Cerebellum (tissue), 4 donors: ENCODE measurements at places on chromosomes 12 and 14. TPM values are rescaled to one million over a fixed set of nuclear protein-coding genes. Genes with fewer than 3 reads are reported as not detected.
A peak's percentile ranks its signal among the peaks of the same experiment; 100 is the strongest.

- DNase-seq, result no peak
Observed at GRCh38 chr12:91105807-91106206, 5.5 kb downstream of the LUM start.

DNA sequence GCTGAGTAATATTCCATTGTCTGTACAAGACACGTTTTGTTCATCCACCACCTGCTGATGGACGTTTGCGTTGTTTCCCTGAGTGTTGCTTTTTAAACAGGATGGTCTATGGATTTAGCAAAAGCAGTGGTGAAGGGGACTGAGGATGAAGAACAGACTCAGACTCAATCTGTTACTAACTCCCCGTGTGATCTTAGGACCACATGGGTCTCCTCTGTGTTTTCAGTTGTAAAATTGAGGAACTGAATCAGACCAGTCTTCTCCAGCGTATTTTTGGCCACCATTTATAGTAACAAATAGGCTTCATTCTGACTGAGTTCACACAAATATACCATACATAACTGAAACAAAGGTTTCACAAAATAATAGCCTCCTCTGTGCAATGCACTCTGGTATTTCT is 85.6 kb downstream of the FOXN3 start:
- DNase-seq, result no peak

DNA sequence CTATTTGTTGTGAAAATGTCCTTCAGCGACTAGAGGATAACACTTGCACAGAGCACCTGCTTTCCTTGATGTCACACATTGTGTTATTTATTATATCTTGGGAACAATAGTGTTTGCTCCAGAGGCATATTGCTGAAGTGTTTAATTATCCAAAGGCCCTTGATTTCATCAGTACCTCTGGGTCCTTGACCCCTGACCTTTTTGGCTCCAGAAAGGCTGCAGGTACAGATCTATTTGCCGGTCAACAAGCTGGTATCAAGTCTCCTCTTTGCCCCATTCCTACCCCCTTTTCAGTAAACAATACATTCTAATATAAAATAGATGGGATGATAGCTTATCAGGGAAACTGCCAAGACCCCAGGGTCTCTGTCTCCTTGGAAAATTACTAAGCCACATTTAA is 206.8 kb downstream of the DACT1 start:
- no peak for DNase-seq

DNA sequence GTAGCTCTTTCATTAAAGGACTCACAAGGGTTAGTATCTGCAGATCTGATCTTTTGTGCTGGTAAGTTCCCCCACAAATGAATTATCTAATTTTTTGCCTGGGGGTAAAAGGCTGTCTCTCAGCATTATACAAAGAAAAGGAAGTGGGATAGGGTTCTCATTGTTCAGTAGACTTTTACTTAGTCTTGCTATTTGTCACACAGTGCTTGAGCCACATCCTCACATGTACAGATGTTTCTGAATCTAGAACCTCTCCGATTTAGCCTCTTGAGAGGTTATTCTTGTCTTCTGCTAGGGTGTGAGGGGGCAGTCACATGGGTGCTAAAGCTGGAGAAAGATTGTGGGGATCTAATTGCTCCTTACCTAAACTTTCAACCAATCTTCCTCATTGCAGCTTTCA is 93.0 kb downstream of the SLC41A2 start:
- no peak for DNase-seq

DNA sequence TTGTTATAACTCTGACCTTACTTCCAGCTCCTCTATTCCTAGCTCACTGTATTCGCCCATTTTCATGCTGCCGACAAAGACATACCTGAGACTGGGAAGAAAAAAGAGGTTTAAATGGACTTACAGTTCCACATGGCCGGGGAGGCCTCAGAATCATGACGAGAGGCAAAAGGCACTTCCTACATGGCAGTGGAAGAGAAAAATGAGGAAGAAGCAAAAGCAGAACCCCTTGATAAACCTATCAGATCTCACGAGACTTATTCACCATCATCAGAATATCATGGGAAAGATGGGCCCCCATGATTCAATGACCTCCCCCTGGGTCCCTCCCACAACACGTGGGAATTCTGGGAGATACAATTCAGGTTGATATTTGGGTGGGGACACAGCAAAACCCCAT is 14.5 kb upstream of the PHC1 start:
- DNase-seq, result no peak

GRCh38 chr14:31487886-31488285 is at the start of gene GPR33:
Gene GPR33, minus strand, starts transcription at chr14:31488039. Its CDS starts 4,074 bp downstream, at chr14:31483965.
- DNase-seq, result no peak

DNA sequence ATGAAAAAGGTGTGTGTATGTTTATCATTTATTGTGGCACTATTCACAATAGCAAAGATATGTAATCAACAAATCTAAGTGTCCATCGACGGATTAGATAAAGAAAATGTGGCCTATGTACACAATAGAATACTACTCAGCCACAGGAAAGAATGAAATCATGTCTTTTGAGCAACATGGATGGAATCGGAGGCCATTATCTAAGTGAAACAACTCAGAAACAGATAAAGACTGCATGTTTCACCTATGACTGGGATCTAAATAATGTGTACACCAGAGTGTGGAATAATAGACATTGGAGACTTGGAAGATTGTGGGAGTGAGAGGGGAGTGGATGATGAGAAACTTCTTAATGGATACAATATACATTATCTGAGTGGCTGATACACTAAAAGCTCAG is 44.0 kb downstream of the CCER1 start:
- DNase-seq, result no peak

DNA sequence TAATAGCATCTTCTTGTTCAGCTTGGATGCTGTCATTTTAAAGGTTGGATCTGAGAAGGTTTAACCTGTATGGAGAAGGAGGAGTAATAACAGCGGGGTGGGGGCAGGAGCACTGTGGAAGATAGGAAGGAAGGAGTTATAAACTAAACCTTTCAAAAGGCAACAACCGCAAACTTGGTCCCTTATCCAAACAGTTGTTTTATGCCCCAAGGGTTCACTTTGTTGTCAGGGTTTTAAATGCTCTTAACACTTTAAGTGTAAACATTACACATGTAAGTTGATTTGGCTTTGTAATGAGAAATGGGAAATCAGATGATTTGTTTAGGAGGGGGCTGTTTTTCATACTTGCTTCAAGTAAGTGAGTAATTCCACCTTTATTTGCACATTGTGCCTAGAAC is 3.0 kb downstream of the NPAS3 start:
- DNase-seq, result no peak

GRCh38 chr14:93925374-93925895 is 1.7 kb upstream of the FAM181A start:
- no peak for DNase-seq

GRCh38 chr14:64363265-64363846 is 24.8 kb upstream of the MTHFD1 start:
- no peak for DNase-seq

DNA sequence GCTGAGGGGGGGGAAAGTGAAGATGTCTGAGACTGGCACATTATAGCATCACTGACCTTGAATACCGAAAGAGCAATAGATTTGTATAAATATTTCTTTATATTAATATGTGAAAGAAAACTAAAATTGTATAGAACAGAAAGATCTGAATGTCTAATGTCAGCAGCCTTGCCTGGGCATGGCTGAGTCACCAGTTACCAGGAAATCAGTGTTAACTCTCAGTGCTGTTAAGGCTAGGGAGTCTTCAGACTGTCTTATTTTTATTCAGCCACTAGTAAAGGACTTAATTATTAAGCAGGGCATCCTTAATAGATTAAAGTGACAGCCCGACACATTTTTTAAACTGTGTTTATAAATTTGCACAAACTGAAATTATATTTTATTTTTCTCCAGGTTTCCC is 122.9 kb upstream of the AEBP2 start:
- no peak for DNase-seq

DNA sequence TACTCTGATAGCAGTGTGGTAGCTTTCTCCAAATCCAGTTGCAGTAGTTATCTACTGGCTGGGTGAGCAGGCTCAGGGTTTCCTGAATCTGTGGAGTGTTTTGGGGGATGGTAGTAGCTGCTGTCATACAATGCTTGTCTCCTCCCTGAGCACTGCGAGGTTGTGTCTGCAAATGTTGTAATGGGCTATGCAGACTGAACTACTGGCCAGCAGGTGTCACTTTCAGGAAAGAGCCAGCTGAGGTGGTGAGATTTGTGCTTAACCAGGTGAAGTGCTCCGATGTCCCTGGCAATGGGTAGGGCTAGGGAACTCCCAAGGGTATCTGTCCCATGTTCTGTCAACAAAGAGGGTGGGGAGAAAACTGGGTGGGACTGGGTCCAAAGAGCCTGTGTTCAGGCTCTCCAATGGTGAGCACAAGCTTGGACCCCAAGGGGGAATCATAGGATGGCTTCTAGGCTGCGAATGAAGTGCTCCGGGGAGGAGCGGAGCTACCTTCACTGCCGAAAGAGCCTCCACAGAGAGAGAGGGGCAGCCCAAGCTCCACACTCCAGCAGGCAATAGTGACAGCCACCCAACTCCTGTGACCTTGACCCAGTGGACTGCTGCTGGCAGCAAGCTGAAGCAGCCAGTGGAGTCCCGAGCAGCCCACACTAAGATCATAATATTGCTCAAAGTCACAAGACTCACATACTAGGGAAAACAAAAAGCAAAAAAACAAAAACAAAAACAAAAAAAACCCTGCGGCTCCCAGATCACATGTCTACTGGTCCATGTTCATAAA is 1324.0 kb upstream of the USP15 start:
- no peak for DNase-seq

DNA sequence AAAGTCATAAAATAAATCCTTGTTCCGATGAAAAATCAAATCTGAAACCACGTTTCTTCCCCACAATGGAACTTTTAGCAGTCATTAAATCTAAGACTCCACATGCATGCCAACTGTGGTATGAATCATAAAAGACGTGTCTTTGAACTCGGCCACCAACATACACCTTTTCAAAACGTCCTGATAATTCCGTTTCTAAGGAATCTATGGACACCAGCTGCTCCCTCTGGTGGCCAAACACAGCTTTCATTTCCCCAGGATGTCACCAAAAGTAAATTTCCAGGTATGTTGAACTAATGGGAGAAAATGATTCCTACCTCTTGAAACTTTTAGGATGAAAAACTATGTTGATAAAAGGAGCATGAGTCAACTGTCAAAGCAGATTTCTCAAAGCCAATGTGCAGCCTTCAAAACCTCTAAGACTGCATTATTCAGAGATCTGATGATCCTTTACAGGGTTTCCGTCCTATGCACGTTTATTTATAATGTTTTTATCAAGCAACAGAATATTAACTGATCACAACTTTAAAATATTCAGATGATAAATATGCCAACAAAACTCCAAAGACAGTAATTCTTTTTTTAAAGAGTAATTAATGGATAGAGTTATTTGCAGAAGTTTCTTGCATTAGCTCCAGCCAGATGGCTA is 96.2 kb downstream of the CIT start:
- peak; percentile 56 for DNase-seq

- peak; percentile 62 for DNase-seq
Observed at GRCh38 chr14:96039633-96040311, 610 bp downstream of the C14orf132 start.

DNA sequence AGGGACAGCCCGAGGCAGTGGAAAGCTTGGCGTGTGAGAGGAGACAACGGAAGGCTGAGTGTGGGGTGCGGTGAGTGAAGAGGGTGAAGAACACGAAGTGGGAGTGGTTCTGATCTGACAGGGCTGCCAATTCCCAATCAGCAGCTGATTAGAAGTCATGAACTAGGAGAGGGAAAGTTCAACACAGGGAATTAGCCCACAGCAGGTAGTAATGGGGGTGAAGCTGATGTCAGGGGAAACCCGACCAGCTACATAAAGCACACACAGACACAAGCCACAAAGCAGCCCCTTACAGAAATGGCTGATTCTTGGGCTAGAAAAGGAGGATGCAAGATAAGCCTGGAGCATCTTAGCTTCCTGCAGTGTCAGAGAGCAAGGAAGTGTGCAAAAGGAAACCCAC is 47.5 kb upstream of the TCL1A start:
- no peak for DNase-seq

GRCh38 chr12:115813256-115813655 is 464.2 kb downstream of the MED13L start:
- DNase-seq, result no peak

- peak; percentile 31 for DNase-seq
Observed at GRCh38 chr14:35215110-35215813, 76.9 kb upstream of the PSMA6 start.

GRCh38 chr14:101255765-101256125 is 305.6 kb upstream of the DIO3 start:
- DNase-seq, result no peak

- no peak for DNase-seq
Observed at GRCh38 chr14:94059998-94060397, 21.0 kb downstream of the DDX24 start.

DNA sequence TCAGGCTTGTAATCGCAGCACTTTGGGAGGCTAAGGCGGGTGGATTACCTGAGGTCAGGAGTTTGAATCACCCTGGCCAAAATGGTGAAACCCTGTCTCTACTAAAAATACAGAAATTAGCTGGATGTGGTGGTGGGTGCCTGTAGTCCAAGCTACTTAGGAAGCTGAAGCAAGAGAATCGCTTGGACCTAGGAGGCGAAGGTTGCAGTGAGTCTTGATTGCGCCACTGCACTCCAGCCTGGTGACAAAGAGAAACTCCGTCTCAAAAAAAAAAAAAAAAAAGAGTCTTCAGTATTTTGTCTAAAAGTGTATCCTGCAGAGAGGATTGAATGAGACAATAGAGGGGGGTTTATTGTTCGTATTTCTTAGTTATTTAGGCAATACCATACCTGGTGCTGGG is 25.3 kb downstream of the FOXA1 start:
- no peak for DNase-seq

GRCh38 chr12:50695961-50696360 is 67.9 kb upstream of the ATF1 start:
- no peak for DNase-seq

DNA sequence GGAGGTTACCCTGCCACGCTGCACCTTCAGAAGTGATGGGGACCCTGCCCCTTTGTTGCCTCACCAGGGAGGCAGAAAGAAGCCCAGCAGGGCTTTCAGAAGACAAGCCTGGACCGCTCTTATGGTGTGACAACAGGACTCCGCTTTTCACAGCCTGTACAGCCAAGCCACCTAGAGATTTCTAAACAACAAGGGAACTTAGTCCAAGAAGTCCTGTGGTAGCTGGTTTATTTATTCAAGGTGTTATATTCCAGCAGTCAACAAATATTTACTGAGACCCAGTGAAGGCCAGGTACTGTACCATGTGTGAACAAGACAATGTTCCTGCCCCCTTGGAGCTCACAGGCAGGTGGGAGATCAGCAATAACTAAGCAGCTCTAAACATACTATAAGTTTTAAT is 4.0 kb upstream of the TMEM229B start:
- DNase-seq, result no peak

The NEUROD4 gene
- 9.9 TPM for total RNA-seq

The GSG1 gene
- not detected for total RNA-seq

The PIWIL1 gene
- total RNA-seq, result 0.45 TPM

The IAPP gene
- not detected for total RNA-seq

The OR6C6 gene
- not detected for total RNA-seq

The MGP gene
- total RNA-seq, result 20.6 TPM

The KERA gene
- 10.0 TPM for total RNA-seq

The CYP46A1 gene
- total RNA-seq, result 6.1 TPM

The RAPGEF3 gene
- total RNA-seq, result 11.9 TPM

The KRT74 gene
- total RNA-seq, result not detected

The STAC3 gene
- total RNA-seq, result 0.54 TPM

The KRT85 gene
- not detected for total RNA-seq
